Left ventricle myocardium superior (tissue), 1 donor: ENCODE measurements at places on chromosomes 2 and 18. TPM values are rescaled to one million over a fixed set of nuclear protein-coding genes. Genes with fewer than 3 reads are reported as not detected.
A peak's percentile ranks its signal among the peaks of the same experiment; 100 is the strongest.

The PJVK gene
- total RNA-seq = 1.1 TPM

The EGR4 gene
- not detected for total RNA-seq

The EDAR gene
- total RNA-seq = not detected

The GREB1 gene
- 8.2 TPM for total RNA-seq

The RAB6D gene
- 0.07 TPM for total RNA-seq

The CFAP221 gene
- total RNA-seq = 0.79 TPM

The TMEM247 gene
- not detected for total RNA-seq

The CYTIP gene
- total RNA-seq = 1.2 TPM

The REEP1 gene
- 21.3 TPM for total RNA-seq

The ITGB1BP1 gene
- 102 TPM for total RNA-seq

The POTEC gene
- total RNA-seq = not detected

DNA sequence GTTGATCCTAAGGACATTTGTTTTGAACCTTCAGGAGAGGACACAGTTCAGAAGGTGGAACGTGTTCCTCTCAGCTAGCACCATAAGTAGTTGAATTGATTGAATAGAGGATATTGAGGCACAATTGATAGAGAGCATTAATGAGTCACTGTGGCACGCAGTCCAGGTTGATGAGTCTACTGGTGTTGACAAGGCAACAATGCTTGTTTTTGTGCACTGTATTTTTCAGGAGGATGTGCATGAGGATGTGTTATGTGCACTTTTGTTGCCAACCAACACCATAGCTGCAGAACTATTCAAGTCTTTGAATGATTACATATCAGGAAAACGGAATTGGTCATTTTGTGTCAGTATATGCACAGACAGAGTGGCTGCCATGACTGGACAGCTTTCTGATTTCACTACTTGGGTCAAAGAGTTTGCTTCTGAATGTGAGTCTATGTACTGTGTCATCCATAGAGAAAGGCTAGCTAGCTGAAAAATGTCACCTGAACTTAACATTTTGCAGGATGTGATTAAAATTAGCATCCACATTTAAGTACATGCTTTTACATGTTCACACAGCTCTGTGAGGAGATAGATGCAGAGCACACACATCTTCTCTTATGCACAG is 140.1 kb upstream of the B3GNT2 start:
- no peak for DNase-seq

GRCh38 chr18:8948471-8949149 is 153.9 kb upstream of the NDUFV2 start:
- DNase-seq = no peak

DNA sequence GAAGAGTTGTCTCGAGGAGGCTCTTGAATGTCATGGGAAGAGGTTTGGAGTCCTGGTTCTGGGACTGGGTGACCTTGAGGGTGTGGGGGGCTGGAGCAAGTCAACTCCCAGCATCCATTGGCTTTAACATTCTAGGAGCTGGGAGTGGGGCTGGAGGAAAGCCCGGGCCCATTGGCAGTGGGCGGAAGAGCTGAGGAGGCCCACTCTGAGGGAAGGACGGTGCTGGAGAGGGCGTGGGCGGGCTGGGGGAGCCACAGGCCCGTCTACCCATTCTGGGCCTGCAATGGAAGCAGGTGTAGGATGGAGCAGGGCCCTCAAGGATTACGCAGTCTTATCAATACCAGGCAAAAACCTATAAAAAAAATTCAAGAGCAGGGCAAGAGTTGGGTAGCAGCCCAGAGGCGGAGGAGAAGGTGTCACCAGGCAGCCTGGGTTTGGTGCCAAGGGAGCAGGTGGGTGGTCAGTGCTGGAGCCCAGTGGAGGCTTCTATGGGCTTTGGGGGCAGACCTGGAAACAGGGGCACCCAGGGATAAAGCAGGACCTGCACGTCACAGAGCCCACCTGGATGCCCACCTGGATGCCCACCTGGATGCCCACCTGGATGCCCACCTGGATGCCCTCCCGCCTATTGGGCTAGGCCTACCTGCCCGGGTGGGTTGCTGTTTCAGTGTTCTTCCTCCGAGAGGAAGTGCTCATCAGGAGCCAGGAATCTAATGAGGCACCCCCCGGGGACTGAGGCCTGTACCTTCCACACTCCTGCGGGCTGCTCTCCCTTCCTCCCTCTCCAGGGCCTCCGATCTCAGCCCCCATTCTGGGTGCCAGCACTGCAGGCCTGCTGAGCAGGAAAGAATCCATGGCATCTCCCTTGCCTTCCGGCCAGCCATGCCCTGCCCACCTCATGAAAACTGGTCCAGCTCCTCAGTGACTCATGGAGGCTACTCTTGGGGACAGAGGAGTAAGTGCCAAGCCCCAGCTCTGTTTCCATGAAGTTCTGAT is 71.3 kb downstream of the CTIF start:
- DNase-seq = peak; percentile 42

DNA sequence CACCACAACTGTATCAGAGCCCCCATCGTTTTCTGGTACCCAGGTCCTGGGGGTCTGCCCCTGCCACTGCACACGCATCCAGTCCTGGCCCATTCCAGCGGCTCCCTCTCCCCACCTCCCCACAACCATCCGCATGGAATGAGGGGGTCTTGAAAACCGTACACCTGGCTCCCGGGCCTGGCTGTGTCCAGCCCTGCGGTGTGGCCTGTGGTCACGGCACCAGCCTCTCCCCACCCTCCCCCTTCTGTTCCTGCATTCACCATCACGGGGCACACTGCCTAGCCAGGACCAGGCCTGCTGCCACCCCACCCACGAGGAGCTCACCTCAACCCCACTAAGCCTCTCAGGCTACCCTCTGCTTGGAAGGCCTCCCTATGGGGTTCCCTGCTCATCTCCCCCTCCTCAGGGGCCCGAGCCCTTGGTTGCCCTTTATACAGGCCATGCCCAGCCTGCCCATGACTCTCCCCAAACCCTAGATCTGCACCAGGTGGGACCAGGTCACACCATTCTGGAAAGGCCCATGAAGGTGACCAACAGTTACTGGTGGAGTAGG is 11.4 kb downstream of the GPR35 start:
- DNase-seq = peak; percentile 25

DNA sequence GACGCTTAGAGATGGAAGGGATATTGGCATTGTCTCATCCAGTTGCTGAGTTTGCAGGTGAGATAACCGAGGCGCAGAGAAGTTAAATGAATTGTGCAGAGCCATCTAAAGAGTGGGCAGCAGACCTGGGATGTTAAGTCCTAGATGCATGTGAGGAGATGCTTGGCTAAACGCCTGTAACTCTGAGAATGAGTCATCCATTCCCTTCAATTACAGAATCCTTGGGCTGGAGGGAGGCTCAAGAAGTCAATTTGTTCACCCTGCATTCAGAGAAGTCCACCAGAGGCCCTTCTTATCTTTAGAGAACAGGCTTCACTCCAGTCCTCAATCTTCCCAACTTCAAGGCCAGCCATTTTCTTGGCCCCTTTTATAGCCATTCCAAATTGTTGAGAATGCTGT is 1.6 kb downstream of the EHD3 start:
- no peak for DNase-seq

GRCh38 chr2:18856765-18857164 is 267.4 kb upstream of the NT5C1B start:
- DNase-seq = no peak

GRCh38 chr2:199163613-199164458 is 293.9 kb downstream of the SATB2 start:
- DNase-seq = no peak

- DNase-seq = no peak
Measured at GRCh38 chr2:223760838-223761502, 76.4 kb downstream of the AP1S3 start.

DNA sequence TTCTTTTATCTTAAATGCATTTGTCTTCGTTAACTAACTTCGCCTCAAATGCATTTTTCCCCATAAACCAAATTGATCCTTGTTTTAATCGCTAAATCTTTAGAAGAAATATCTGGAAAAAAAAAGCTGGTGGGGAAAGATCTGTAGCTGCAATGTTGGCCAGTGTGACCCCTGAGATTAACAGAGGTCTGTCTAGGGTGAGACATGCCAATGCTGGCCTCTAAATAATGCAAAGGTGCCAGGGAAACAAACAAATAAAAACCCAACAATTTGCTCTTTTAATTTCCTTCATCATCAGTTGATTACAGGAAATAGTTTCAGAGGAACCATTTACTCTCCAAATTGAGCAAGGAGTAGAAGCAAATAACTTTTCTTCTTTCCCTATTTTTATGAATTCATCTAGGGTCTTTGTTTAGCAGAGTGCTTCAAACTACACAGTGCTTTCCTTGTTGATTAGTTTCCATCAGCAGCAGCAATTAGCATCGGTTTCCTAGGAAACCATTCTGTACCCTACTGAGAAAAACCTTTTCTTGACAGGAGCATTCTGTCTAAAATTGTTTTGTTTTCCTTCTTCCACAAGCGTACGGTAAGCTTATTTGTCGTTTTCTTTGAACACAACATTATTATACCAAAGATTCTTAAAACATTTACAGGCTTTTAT is 100.5 kb upstream of the UNC80 start:
- no peak for DNase-seq

- no peak for DNase-seq
Measured at GRCh38 chr2:153106802-153107477, 371.6 kb downstream of the RPRM start.

DNA sequence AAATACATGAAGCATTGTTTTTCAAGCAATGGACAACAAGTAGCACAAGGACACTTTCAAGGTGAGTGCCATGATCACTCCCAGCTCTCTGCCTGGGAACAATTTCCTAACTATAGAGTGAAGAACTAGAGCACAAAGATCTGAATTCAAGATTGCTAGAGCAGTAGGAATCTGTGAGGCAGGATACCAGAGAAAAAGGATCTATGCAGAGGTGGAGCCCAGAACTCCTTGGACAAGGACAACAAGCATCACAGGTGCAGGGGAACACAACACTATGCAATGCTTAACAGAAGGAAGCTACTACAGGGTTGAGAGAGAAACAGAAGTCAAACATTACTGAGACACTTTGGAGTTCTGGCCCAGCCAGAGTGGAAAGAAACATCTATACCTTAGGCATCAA is 24.7 kb downstream of the ATL2 start:
- DNase-seq = no peak

DNA sequence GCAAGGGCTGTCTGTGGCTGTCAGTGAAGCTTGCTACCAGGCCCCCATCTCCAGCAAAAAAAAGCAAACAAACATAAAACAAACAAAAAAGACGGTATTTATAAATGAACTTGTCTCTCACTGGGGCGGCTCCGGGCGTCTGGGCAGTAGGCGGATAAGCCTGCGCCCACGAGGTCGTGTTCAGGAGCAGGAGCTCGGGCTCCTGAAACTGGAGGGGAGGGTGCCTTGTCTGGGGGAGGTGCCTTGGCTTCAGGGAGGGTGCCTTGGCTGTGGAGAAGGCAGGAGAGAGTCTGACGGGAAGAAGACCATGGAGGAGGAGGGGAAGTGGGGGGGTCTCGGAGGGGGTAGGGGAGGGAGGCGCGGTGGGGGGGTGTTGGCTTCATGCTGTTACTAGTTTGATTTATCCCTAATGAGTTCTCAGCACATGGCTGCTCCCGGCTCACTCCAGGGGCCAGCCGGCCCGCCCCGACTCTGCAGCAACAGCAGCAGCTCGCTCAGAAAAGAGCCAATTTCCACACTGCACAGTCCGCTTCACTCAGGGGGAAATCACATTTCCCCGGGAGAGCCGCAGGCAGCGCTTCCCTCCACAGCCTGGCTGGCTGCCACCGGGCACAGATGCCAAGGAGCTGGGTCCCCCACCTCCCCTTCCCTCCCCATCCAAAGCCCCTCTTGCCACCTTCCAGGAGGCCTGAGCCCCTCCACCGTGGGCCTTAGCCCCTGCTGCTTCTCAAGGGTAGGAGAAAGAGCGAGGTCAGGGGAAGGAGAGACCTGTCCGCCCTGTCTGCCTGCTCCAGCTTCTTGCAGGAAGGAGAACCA is 38.7 kb downstream of the PSD4 start:
- DNase-seq = peak; percentile 67

DNA sequence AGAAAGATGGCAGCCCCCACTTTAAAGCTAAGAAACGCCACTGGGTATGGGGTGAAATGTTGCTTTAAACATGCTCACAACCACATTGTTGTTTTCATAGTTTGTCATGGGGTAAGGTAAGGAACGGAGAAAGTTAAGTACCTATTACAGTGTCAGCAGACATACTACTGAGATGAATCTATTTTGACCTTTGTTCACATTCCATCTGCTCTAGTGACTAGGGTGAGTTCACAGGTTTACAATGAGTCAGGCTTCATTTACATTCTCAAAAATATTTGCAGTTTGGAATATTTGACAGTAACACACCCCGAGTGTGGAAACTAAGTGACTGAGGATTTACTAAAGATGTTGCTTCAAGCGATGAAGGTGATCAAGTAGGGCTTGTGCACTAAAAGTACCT is 428.7 kb upstream of the ACVR2A start:
- no peak for DNase-seq

DNA sequence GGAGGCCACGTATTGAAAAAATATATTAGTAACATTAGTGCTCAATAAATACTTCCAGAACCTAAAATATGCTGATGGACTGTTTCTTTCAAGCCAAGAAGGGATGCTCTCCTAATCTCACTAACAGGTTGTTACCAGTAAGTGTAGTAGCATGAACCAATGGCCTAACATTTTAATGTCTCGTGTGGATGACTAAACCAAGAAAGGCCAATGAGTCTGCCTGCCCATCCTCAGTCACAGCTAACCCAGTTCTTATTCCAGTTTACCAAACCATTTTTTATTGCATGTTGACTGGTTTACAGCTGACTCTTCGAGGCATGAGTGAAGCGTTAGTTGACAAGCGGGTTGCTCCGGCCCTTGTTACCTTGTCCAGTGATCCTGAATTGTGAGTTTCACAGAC is 45.1 kb upstream of the TNFRSF11A start:
- no peak for DNase-seq

- DNase-seq = no peak
Measured at GRCh38 chr2:212001325-212001724, 537.3 kb downstream of the ERBB4 start.

DNA sequence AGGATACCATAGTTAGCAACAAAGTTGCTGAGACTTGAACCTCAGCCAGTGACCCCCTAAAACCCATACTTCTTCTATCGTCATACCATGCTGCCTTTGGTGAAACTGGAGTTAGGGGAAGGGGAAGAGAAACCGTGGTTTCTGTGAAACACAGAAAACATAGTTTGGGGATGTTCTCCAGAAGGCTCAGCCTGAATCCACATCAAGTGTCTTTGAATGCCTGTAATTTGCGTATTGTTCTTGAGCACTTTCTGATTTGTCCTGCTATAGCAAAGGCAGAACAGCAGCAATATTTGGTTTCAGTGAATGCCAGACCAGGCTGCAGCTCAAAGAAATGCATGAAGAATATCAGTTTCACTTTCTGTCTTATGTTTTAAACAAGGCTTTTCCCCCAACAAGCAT is 258.7 kb downstream of the TTC32 start:
- DNase-seq = no peak

DNA sequence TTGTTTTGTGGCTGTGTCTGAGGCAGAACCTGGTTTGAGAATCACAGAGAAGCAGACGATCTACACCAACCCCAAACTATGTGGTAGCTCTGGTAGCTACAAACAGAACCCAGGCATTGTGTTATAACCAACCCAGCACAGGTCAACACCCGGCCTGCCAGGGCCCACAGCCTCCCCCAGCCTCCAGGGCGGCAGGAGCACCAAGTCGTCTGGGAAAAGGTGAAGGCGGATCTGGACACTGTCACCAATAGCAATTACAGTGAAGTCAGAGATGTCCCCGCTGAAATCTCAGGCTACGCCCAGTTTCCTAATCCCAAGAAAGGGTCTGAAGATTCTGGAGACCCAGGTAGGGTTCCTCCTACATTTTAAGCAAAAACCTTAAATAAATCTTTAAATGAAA is 3.6 kb downstream of the HJURP start:
- DNase-seq = no peak
